Activated T-helper 1 cell treated with anti-CD3 and anti-CD28 coated beads, Interleukin-12 subunit alpha, Interleukin-12 subunit beta, Interleukin-2, Interleukin-4 antibody, amounts not matched to agents 30 ng/mL and 10 ng/mL and 1 ng/mL, durations not matched to agents 14 hours and 24 hours and 36 hours (primary cell): ENCODE measurements at places on chromosomes 13 and 19.

GRCh38 chr19:1856698-1857603, 6.4 kb downstream of the KLF16 start:
- peak; percentile 27 for DNase-seq

GRCh38 chr19:18464646-18465045, 26.7 kb upstream of the ISYNA1 start:
- DNase-seq: no peak

DNA sequence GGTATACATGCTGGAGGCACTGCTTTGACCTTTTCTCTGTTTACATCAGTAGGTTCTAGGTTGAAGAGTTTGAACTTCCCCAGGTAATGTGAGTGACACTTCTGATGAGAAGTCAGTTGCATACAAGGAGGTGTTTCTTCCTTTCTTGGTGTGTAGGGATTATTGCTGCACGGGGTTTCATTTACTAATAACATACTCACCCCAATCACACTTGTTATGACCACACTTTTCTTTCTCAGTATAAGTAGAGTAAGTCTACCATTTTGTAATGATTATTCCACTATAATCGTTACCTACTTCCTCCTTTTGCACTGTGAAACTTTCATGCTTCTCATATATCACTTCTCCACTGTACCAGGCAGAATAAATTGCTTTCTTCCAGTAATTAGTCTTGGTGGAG, 138.0 kb downstream of the TNFSF13B start:
- DNase-seq: no peak

DNA sequence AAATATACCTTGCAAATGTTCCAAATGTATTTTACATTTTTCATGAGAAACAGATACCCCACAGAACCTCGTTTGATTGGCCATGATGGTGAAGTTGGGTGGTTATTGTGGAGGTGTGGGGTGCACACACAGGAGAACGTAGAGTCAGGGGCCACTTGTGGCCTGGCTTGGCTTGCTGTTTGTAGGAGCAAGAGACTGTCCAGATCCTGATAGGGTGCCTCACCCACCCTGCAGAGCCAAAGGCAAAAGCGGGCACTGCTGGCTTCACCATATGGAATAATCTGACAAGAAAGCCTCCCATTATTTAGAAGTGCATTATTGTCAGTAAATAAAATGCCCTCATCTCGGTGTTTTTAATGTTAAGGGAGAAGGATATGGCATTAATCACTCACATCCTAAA, 330.2 kb downstream of the TEX29 start:
- no peak for DNase-seq

DNA sequence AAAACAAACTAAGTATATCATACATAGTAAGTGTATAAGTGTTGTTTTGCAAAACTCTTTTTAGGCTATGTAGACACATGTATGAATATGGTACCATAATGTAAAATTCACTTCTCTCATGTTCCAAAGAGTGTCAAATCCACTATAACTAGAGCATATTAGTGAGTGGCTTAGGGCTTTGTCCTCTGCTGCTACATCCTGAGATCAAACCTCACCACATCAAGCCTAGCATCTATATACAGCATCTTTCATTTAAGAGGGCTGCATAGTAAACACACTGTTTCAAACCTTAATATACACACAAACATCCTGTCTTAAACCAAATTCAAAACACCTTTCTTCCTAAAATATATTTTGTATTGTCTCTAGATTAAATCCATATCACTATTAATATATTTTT, 38.7 kb downstream of the ELF1 start:
- no peak for DNase-seq

DNA sequence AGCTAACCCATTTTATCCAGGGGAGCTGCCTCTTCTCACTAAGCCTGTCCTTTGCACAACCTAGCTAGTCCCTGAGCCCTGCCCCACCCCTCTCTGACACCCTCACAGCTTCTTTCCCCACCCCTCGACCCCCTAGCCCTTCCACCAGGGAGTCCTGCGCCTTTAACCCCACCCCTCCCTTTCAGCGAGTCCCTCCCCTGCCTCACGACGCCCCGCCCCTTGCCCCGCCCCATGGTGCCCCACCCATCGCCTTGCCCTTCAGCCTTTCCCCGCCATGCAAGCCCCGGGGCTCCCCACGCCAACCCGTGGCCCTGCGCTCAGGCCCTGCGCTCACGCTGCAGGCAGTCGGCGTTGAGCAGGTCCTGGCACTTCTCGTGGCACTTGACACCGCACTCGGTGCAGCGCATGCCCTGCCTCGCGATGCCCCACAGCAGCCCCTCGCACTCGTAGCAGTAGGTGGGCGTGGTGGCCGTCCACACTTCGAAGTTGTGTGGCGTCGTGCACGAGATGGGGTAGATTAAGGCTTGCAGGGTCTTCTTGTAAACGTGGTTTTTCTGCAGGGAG, 40.0 kb downstream of the UNC13A start:
- DNase-seq: no peak

DNA sequence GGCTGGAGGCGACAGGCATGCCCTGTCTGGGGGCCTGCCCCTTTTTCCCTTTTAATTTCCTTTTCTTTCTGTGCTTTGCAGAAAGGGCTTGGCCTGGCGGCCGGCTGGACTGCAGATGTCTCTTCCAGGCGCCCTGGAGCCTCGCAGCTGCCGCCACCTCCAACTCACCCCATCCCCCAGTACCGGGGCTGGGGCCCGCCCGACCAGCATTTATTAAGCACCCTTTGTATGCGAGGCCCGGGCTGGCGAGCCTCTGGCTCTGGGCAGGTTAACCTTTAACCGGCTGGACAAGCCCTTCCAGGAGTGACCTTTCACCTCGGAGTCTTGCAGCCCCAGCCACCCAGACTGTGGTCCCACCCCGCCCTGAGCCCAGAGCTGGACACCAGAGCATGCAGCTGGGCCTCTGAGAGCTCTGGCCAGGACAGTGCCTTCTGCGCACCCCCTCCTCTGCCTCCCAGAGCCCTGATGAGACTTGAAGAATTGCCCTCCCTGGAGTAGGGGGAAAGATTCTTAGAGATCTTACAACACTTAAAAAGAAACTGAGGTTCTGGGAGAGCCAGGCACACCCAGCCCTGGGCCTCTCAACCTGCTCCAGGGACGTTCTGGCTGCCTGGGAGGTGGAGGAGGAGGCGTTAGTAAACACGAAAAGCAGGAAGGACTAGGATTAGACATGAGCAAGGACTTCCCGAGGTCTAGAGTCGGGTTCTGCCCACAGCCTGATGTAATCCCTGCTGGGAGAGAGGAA, 1.1 kb upstream of the NR2F6 start:
- no peak for DNase-seq

DNA sequence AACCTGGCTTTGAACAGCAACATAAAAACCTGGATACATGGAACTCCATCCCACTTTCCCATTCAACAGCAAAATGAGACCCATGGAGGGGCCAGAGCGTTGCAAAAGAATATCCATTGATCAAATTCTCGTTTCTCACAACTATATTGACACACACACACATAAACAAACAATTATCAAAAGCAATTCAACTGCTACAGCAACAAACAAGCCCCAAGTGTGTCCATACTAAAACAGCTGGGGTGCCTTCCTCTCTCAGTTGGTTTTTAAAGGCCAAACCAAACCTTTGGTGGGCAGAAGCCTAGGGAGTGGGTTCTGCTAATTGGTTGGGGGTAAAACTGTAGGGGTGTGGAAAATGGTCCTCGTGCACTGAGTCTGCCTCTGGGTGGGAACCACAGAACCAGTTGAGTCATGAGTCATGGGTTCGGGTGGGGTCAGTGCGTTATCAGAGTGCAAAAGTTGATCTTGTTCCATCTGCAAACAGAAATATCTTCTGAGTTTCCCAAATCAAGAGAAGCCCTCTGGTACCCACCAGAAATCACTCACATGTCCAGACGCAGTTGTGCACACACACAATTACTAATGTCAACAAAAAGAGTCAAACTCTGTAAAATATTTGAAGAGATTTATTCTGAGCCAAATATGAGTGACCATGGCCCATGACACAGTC, 18.5 kb downstream of the GPR42 start:
- no peak for DNase-seq

- DNase-seq: no peak
Observed at GRCh38 chr13:99206873-99207272, 6.2 kb downstream of the UBAC2 start.
